Right cardiac atrium (tissue), 5 donors: ENCODE measurements at places on chromosomes 1 and 21. TPM values are rescaled to one million over a fixed set of nuclear protein-coding genes. Genes with fewer than 3 reads are reported as not detected.

Gene ADGRL2
- 41.5 TPM for polyA plus RNA-seq

Gene CLIC6
- 6.1 TPM for polyA plus RNA-seq

Gene ZC3H12A
- polyA plus RNA-seq = 7.2 TPM

Gene BRDT
- not detected for polyA plus RNA-seq

Gene SWT1
- polyA plus RNA-seq = 1.9 TPM

Gene LEMD1
- polyA plus RNA-seq = not detected

Gene VWA5B1
- polyA plus RNA-seq = 0.18 TPM

Gene TBX15
- polyA plus RNA-seq = 1.1 TPM

Gene AMY1B
- not detected for polyA plus RNA-seq

Gene SLC37A1
- polyA plus RNA-seq = 1.9 TPM

Gene KCNJ9
- not detected for polyA plus RNA-seq

Gene OR2AK2
- polyA plus RNA-seq = not detected

Gene TSHB
- polyA plus RNA-seq = not detected

Gene LCE2B
- not detected for polyA plus RNA-seq

Gene LMOD1
- polyA plus RNA-seq = 33.7 TPM

Gene TLR5
- polyA plus RNA-seq = 1.9 TPM

Gene C8B
- polyA plus RNA-seq = not detected

Gene CASQ2
- polyA plus RNA-seq = 702 TPM

Gene OR6K3
- polyA plus RNA-seq = not detected

Gene MYOC
- polyA plus RNA-seq = 8.3 TPM

Gene LYPD8
- not detected for polyA plus RNA-seq

Gene NKAIN1
- polyA plus RNA-seq = 0.02 TPM

Gene PROX1
- 14.6 TPM for polyA plus RNA-seq

Gene GRIK1
- polyA plus RNA-seq = not detected

Gene VAV3
- 0.79 TPM for polyA plus RNA-seq

Gene OR2L3
- polyA plus RNA-seq = not detected

Gene FBXO2
- polyA plus RNA-seq = 14.0 TPM

Gene GNG12
- 12.2 TPM for polyA plus RNA-seq

Gene DEGS1
- polyA plus RNA-seq = 83.9 TPM

Gene XCL2
- polyA plus RNA-seq = not detected

Gene GCSAML
- polyA plus RNA-seq = not detected

Gene TPTE
- polyA plus RNA-seq = not detected

Gene FCER1A
- not detected for polyA plus RNA-seq

Gene F13B
- not detected for polyA plus RNA-seq

Gene KANK4
- polyA plus RNA-seq = 0.25 TPM

Gene ZBTB7B
- polyA plus RNA-seq = 41.7 TPM

Gene PLCH2
- 0.16 TPM for polyA plus RNA-seq

Gene HHIPL2
- polyA plus RNA-seq = 0.57 TPM

Gene SLAMF7
- polyA plus RNA-seq = 0.07 TPM

Gene KRTAP10-1
- not detected for polyA plus RNA-seq

Gene PDE9A
- polyA plus RNA-seq = 4.1 TPM

Gene CERS2
- polyA plus RNA-seq = 77.3 TPM
